Lung microvascular endothelial cell (primary cell): ENCODE measurements at places on chromosomes 5 and 9. TPM values are rescaled to one million over a fixed set of nuclear protein-coding genes. Genes with fewer than 3 reads are reported as not detected.
A peak's percentile ranks its signal among the peaks of the same experiment; 100 is the strongest.

- DNase-seq: peak; percentile 67
Observed at GRCh38 chr5:164119806-164120447, 614.5 kb downstream of the MAT2B start.

- DNase-seq: peak; percentile 21
Observed at GRCh38 chr9:135905380-135906258, 1.7 kb downstream of the CAMSAP1 start.

- DNase-seq: no peak
Observed at GRCh38 chr9:95497772-95498171, 19.0 kb downstream of the PTCH1 start.

DNA sequence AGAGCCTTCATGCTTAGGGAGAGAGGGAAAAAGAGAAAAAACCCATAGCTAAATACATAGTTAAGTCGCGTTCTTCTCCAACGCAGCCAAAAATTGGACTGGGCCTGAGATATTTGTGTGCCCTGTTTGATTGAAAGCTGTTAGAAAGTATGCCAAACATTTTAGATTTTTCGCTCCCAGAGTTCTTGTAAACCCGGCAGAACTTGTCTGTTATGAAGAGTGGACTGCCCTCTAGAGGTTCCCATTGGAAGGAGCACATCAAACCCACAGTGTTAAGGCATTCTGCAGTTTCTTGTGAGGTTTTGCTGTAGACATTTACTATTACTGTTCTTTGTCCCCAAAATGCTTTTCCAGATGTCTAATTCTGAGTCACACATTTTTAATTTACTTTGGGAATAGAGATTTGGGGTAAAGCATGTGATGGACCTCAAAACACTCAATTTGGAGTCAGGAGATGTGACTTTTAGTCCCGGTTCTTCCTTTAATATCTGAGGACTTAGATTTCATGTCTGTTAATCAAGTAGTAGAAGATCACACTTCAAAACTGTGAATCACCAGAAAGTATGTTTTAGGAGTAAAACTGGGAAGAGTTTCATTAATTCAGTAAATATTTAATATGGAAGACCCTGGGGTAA lies 96.6 kb downstream of the PCSK1 start:
- DNase-seq: peak; percentile 92

GRCh38 chr9:91833878-91834255 lies 116.2 kb downstream of the ROR2 start:
- DNase-seq: no peak

SLC36A3 gene
- total RNA-seq: not detected in 2 replicates

HAPLN1 gene
- total RNA-seq: under 0.01 TPM in 1 of 2 replicates, not detected in the other

RAD50 gene
- 6.0 and 6.3 TPM in 2 replicates for total RNA-seq

GRCh38 chr9:136133191-136133958 lies 14.7 kb upstream of the TMEM250 start:
- peak; percentile 28 for DNase-seq

ARHGEF37 gene
- 9.8 and 16.1 TPM in 2 replicates for total RNA-seq

GRCh38 chr9:10697044-10697443 lies 84.2 kb upstream of the PTPRD start:
- DNase-seq: no peak

- no peak for DNase-seq
Observed at GRCh38 chr5:74567411-74567995, 73.0 kb downstream of the ENC1 start.

GRCh38 chr9:136437430-136437829 lies 2.2 kb downstream of the INPP5E start:
- DNase-seq: peak; percentile 17

GARIN3 gene
- not detected in 2 replicates for total RNA-seq

CNTLN gene
- total RNA-seq: 5.4 and 6.2 TPM in 2 replicates

TPM2 gene
- 7.3 and 9.8 TPM in 2 replicates for total RNA-seq

PPIC gene
- total RNA-seq: 34.9 and 59.9 TPM in 2 replicates

ESM1 gene
- 141 and 157 TPM in 2 replicates for total RNA-seq

DNA sequence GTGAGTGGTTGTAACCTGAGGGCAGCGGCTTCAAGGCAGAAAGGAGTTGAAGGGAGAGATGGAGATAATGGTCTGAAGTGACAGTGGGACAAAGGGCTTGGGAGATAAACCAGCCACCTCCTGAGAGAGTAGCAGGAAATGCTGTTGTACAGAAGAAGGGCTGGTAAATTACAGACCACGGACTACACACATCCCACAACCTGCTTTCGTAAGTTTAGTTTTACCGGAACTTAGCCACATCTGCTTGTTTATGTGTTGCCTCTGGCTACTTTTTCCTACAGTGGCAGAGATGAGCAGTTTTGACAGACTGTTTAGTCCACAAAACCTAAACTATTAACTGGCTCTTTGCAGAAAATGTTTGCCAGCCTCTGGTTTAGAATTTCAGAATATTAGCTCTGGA lies 269.5 kb downstream of the ARHGEF28 start:
- no peak for DNase-seq

GRM6 gene
- total RNA-seq: not detected in 2 replicates

- no peak for DNase-seq
Observed at GRCh38 chr5:122985954-122986721, 50.4 kb downstream of the PPIC start.

- DNase-seq: peak; percentile 6
Observed at GRCh38 chr5:131810510-131811249, 13.9 kb upstream of the FNIP1 start.

- DNase-seq: no peak
Observed at GRCh38 chr9:69213647-69214046, 39.6 kb downstream of the TJP2 start.

DBN1 gene
- total RNA-seq: 88.9 and 112 TPM in 2 replicates

DNA sequence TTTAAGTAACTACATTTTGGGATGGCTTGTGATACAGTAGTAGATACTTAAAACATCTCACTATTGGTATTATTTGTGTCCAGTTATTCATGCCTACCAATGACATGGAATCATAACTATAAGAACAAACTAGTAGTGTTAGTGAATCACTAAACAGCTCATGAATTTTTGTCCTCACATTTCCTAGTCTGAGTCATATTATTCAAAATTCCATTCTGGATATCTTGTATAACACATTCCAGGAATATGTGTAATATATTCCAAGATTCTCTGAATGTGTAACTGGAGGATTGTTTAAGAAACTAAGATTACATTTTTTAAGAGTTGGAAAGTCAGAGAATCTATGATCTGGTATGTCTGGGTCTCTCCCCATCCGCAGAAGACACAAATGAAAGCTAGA lies 565.3 kb upstream of the ZNF608 start:
- DNase-seq: peak; percentile 79

IL5 gene
- not detected in 2 replicates for total RNA-seq

CCDC69 gene
- total RNA-seq: 0.99 and 2.4 TPM in 2 replicates

DNA sequence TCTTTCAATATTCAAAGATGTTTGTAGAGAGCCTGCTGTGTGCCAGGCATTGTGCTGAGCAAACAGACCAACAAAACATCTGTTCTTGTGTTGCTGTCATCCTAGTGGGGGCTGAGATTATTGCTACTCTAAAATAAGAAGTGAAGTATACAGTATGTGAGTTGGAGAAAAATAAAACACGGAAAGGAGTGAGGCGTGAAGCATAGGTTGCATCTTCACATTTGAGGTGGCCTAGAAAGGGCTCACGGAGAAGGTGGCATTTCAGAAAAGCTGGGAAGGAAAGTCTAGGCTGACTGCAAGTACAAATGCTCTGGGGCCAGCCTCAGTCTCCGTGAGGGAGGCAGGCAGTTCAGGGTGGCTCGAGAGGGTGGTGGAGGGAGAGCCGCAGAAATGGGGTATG lies 80.3 kb downstream of the CSNK1A1 start:
- no peak for DNase-seq

SLC22A4 gene
- 2.4 and 4.4 TPM in 2 replicates for total RNA-seq

GRCh38 chr9:89466451-89467277 lies 31.2 kb downstream of the SEMA4D start:
- DNase-seq: no peak

SPATA31E1 gene
- not detected in 2 replicates for total RNA-seq

PRDM9 gene
- not detected in 2 replicates for total RNA-seq

LRRTM2 gene
- 0.40 and 1.3 TPM in 2 replicates for total RNA-seq

SLC27A6 gene
- under 0.01 TPM in 1 of 2 replicates, not detected in the other for total RNA-seq

NOXA1 gene
- total RNA-seq: 0.87 and 2.0 TPM in 2 replicates

DNA sequence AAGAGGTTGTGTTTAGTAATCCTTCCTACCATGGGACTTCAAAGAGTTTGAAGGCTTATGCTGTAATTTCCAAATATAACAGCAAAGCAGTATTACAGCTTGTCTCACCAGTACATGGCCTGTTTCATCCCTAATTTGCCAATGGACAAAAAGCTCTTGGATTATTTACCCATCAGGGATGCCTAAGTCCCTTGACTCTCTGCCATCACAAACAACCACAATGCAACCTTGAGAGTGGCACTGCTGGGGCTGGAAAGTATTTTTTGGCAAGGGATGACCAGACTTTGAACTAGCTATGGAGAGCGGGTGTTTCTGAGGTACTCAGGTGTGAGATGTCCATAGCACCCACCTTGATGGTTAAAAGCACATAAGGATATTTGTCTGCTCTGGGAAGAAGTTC lies 9.1 kb downstream of the MAMDC2 start:
- DNase-seq: no peak

GRCh38 chr9:89107406-89107805 lies 71.2 kb downstream of the SHC3 start:
- DNase-seq: no peak

KIF4B gene
- total RNA-seq: 0.40 and 0.44 TPM in 2 replicates

CXXC5 gene
- total RNA-seq: 20.7 and 39.1 TPM in 2 replicates

- DNase-seq: no peak
Observed at GRCh38 chr9:75065510-75065909, 22.4 kb downstream of the NMRK1 start.

GRCh38 chr5:1413611-1414241 lies 31.5 kb downstream of the SLC6A3 start:
- no peak for DNase-seq

- no peak for DNase-seq
Observed at GRCh38 chr9:109894473-109894872, 114.5 kb downstream of the PALM2AKAP2 start.

DNA sequence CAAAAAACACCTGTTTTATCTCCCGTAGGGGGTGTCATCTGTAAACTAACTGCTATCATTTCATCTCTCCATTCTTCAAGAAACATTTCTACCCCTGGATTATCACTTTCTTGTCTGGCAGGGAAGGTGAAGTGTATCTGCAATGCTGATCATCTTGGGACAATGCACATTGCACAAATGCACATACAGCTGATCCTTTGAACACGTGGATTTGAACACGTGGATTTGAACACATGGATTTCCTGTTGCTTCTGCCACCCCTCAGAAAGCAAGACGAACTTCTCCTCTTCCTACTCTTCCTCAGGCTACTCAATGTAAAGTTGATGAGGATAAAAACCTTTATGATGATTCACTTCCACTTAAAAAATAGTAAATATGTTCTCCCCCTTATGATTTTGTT lies 147.4 kb upstream of the PRLR start:
- no peak for DNase-seq

GRCh38 chr5:145835848-145836239 lies 702 bp upstream of the PRELID2 start:
- no peak for DNase-seq

GPX8 gene
- 2.0 and 22.2 TPM in 2 replicates for total RNA-seq

- no peak for DNase-seq
Observed at GRCh38 chr5:60263346-60263745, 369.8 kb upstream of the PDE4D start.

- peak; percentile 38 for DNase-seq
Observed at GRCh38 chr9:2677915-2678889, 39.1 kb upstream of the KCNV2 start.

ANKRD18A gene
- not detected in 2 replicates for total RNA-seq

- no peak for DNase-seq
Observed at GRCh38 chr9:75707191-75707590, 183.3 kb upstream of the PCSK5 start.

- no peak for DNase-seq
Observed at GRCh38 chr5:121533814-121534213, 317.9 kb upstream of the FTMT start.

GRCh38 chr5:11878814-11879213 lies 25.4 kb downstream of the CTNND2 start:
- no peak for DNase-seq

HTR4 gene
- total RNA-seq: not detected in 2 replicates

GRCh38 chr5:92424785-92425426 lies 1041.8 kb upstream of the ARRDC3 start:
- DNase-seq: no peak

GRCh38 chr9:20402273-20402875 lies 219.9 kb downstream of the MLLT3 start:
- peak; percentile 82 for DNase-seq

DNA sequence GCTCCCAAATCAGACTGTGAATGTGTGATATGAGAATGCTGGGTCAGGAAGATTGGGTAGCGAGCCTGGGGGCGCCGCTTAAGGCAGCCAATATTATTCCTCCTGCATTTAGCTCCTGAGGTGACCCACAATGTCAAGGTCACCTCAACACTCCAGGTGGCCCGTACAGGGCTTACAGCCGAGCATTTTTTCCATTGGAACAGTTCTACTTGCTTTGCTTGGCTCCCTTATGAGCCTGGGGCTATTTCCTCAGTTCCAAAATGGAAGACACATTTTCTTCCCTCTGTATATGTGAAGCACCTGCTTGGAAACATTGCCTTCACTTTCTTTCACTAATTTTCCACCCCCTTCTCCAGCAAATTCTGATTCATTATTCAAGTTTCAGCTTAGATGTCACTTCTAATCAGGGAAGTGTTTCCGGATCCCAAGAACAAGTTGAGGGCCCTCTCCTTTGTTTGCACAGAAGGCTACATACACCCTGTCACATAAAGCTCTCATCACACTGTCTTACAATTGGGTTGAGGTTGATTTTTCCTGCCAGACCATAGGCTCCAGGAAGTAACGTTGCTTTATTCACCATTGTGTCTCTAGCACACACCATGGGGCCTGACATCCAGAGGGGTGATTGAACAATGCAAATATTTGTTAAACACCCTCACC lies 330.2 kb downstream of the PIK3R1 start:
- DNase-seq: no peak

DNA sequence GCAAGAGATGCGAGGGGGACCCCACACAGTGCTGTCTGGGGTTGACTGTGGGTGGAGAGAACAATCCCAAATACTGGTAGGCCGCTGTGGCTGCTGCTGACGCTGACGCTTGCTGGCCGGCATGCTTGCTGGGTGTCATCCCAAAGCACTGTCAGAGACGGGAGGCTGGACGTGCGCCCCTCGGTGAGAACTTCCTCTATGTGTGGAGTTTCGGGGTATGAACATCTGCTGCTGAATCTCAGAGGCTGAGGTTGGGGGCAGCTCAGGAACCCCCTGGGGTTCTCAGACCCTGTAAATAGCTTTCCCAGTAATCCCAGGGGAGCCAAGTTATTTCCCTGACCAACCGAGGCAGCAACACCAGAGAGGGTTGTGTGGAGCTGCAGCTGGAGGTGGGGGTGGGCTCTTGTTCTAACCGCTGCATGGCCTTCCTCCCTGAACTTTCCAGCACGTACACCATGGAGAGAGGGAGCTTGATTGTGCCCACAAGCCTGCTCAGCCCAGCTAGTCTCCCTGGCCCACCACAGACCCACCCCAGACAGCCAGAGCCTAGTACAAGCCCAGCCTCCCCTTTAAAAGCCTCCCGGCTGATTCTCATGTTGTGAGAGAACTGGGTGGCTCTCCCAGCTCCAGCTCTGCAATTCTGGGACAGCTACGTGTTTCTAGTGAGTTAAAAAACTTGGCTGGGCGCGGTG lies 21.8 kb upstream of the SLC12A7 start:
- no peak for DNase-seq
